ENCODE measurements at places on chromosomes 3 and 15.

DNA sequence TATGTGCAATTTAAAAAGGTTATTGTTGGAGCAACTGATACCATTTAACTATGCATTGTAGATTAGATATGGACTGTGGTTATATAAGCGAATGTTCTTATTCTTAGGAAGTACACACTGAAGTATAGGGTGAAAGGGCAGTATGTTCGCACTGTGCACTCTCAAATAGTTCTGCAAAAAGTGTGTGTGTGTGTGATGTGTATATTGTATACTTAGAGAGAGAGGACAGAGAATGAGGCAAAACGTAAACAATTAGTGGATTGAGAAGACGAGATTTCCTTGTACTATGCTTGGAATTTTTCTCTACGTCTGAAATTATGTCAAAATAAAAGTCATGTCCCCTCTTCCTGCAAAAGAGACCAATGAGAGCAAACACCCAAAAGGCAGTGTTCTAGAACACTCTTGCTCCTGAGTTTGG, 30.4 kb downstream of the LSM3 start:
- no peak for DNase-seq

- DNase-seq, result no peak
Observed at GRCh38 chr15:52876991-52877663, 87.0 kb upstream of the ONECUT1 start.

DNA sequence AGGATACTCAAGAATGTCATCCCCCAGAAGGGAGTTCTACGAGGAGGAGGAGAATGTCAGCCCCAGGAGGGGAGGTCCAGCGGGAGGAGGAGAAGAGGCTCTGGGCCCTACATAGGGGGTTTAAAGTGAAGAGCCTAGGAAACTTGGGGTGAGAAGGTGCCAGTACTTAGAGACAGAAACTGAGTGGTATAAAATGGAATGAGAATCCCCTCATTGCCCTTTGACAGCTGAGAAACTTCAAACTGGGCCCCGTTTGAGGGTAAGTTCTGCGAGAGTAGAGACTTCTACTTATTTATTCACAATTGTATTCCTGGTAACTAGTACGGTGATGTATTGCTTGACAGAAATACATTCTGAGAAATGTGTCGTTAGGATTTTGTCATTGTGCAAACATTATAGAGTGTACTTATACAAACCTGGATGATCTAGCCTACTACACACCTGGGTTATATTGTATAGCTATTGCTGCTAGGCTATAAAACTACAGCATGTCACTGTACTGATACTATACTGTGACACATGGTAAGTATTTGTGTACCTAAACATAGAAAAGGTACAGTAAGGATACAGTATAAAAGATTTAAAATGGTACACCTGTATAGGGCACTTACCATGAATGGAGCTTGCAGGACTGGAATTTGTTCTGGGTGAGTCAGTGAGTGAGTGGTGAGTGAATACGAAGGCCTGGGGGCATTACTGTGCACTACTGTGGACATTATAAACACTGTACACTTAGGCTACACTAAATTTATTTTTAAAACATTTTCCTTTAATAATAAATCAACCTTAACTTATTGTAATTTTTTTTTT, 62.0 kb downstream of the TSC22D2 start:
- no peak for DNase-seq

DNA sequence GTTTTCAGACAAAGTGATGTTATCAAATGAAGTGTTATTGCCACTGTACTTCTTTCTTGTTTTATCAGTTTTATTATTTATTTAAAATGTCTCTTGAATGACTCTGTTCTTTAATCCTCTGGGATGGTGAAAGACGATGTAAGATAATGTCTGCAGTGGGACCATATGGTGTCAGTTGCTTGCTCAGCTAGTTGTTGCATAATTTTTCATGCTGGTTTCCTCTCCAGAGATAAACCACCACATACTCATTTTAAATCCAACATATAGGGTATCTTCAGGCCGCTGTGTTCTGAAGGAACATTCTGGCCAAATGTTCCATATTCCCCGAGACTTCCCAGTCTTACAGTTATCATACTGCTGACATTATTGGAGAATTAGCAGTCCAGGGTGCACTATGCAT, 75.9 kb downstream of the GABRG3 start:
- DNase-seq, result no peak

DNA sequence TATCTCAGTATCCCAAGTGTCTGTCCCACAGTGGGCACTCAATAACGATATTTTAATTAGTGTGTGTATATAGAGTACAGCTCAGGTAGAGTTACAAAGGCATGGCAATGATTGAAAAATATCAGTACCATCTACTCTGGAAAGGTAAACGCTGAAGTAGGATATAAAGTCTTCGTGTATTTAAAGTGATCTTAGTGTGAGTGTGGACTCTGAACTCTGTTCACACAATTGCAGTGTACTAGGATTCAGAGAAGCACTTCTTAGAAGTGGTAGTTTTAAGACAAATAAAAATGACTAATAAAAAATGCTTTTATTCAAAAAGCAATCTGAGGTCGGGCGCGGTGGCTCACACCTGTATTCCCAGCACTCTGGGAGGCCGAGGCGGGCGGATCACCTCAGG, 62.9 kb upstream of the RAP2B start:
- DNase-seq, result no peak

DNA sequence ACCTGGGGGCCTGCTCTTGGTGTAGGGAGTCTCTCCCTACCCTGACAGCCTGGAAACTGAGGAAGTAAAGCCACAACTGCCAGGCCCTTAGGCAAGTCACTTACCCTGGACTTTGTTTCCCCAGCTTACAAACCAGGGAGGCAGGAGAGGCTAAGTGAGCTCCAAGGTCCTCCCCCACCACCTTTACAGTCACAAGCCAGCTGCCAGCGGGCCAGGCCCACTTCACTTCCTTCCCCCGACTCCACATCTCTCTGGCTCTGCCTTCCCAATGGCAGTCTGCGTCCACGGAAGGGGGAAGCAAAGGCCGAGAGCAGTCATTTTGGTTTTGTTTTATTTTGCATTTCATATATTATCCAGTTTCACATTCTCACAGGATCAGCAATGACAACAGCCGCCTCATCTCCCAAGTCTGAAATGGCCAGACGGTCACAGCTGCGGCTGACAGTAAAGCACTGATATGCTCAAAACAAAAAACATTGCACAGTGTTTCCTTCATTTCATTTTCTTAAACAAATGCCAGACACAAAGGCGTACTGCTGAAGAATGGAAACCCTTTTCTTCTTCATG, 35.7 kb downstream of the RBPMS2 start:
- DNase-seq, result no peak

DNA sequence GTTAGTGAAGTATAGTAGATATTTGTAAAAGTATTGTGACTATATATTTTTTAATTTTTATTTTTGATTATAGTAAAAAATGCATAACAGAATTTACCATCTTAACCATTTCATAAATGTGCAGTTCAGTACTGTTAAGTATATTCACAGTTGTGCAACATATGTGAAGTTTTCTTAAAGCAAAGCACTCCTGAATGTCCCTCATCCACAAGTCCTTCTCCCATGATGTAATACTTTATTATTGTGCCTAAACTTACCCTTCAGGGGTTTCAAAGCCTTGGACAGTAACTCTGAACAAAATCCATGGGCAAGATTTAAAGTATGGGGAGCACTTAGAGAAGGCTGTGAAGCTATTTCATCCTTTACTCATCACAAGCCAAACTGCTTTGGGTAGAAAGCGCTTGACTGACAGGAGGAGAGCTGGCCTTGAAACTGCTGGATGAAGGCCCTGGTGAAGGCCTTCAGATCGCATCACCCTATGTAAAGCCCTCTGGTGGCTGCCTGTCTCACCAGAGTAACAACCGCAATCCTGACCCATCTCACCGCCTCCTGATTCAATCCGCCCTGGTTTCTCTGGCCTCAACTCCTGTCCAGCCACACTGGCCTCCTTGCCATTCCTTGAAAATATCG, 28.0 kb downstream of the LSM3 start:
- DNase-seq, result no peak

- no peak for DNase-seq
Observed at GRCh38 chr3:24151594-24151993, 206.5 kb downstream of the NR1D2 start.

DNA sequence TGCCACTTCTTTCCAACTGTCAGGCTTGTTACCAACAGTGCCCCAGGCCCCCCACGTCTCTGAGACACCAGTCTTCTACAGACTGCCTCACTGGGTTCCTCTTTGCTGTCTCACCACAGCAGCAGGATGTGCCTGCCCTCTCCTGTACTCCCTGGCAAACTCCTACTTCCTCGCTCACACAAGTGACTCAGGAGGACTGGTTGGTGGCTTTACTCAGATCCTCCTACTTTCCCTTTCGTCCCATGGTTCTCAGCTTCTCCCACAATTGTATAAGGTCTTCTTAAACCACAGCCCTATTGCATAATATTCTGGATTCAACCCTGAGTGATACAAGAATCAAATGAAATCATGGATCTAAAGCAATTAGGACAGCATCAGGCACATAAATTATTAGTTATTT, 246.6 kb upstream of the PROK2 start:
- no peak for DNase-seq

All from stimulated activated CD8-positive, alpha-beta memory T cell treated with anti-CD3 and anti-CD28 coated beads, Interleukin-7, amount 100 ng/mL, for 24 hours (primary cell).